Occipital lobe (tissue), 3 donors: ENCODE measurements at places on chromosomes 7 and 10. TPM values are rescaled to one million over a fixed set of nuclear protein-coding genes. Genes with fewer than 3 reads are reported as not detected.

- DNase-seq: no peak
Measured at GRCh38 chr7:88127637-88128290, 92.1 kb downstream of the SRI start.

Gene POMZP3
- total RNA-seq: 3.3 TPM

Gene CALCR
- total RNA-seq: not detected

- no peak for DNase-seq
Measured at GRCh38 chr10:20809631-20810030, 87.5 kb downstream of the NEBL start.

Gene SLC39A12
- total RNA-seq: 2.2 TPM

DNA sequence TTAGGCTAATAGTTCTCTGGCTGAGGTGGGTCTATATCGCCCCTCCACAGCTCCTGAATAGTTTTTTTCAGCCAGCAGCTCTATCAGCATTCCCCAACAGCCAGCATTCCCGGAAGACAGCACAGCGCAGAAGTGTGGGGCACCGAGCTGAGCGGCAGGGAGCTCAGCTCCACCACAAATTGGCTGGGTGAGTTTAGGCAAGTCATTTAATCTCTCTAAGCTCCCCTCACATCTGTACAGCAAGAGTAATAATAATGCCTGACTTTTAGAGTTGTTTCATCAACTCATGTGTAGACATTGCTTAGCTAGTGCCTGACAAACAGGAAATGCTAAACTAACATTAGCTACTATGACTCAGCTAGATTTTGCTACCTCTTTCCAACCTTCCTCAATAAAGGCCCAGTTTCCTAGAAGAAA lies 247.9 kb upstream of the PTN start:
- no peak for DNase-seq

- DNase-seq: no peak
Measured at GRCh38 chr7:4017081-4017480, 665.0 kb upstream of the FOXK1 start.

GRCh38 chr7:94392393-94392786 lies 2.3 kb upstream of the COL1A2 start:
- DNase-seq: no peak

GRCh38 chr7:51219261-51219988 lies 97.2 kb downstream of the COBL start:
- no peak for DNase-seq

DNA sequence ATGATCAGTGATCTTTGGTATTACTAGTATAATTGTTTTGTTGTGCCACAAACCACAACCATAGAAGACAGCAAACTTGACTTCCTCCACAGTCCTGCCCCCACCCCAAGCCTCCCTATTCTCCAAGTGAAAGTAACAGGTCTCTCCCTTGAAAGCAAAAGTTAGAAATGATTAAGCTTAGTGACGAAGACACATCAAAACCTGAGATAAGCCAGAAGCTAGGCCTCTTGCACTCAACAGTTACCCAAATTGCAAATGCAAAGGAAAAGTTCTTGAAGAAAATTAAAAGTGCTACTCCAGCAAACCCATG lies 7.5 kb downstream of the SAR1A start:
- DNase-seq: no peak

Gene AQP1
- total RNA-seq: 0.31 TPM

Gene PPIA
- total RNA-seq: 882 TPM

- DNase-seq: no peak
Measured at GRCh38 chr10:91589015-91589657, 43.7 kb downstream of the PPP1R3C start.

- no peak for DNase-seq
Measured at GRCh38 chr10:63480237-63480636, 14.5 kb upstream of the JMJD1C start.

DNA sequence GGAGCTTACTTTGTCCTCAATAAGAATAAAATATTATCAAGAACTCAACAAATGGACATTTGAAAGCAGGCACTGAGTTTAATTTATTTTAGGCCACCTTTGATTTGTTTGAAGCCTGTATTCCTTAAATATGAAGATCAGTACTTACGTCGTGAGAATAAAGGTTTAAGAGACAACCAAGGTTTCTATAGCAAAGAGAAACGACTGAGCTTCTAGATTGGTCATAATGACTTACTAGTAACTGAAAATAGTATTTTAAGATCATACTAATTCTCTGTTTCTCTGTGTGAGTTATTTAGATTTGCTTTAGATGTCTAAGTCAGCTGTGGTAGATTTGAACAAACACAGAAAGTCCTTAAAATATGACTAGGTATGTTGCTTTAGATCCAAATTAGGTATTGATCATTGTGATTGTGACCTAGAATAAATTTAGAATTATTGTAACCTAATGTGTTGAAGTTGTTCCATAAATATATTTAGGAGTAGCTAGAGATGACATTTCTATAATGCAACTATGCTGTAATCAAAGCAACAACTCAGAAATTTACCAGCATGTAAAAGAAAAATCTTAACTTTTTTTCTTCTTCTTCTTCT lies 2.4 kb upstream of the GLCCI1 start:
- no peak for DNase-seq

GRCh38 chr7:88200261-88200660 lies 19.6 kb downstream of the SRI start:
- DNase-seq: no peak

DNA sequence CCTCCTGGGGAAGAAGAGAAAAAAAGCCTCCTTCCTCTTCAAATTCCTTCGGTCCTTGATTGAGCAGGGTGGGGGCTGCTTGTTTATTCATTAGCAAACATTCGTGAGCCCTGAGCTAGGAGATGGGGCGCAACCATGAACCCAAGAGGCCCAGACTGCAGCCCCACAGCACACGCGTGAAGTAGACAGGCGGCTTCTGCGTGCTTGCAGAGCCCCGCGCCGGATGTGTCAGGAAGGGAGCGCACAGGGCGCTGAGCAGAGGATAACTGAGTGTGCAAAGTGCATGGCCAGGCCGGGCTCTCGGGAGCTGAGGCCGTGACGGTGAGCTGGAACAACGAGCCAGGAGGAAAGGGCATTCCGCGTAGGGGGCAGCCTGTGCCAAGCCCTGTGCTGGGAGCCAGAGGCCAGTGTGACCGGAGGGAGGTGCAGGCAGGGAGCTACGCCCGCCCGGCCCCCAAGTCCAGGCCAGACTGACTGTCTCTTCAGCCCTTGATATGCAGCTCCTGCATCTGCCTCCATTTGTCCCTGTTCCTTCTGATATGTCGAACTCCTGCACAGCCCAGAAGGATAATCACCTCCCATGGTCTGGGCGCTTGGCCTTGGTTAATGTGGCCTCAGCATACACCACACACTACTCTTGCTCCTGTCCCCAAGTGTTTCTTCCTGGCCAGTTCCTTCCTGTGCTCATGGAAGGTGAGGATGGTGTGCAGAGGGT lies 4.6 kb downstream of the FOXL3 start:
- DNase-seq: no peak

DNA sequence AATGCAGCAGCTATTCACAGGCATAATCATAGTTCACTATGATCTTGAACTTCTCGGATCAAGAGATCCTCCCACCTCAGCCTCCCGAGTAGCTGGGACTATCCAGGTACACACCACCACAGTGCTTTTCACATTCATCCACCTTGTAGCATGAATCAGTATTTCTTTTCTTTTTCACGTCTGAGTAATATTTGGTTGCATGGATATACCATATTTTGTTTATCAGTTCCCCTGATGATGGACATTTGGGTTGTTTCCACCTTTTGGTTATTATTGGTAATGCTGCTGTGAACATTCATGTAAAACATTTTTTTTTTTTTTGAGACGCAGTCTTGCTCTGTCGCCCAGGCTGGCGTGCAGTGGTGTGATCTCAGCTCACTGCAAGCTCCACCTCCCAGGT lies 3.6 kb upstream of the TBC1D12 start:
- no peak for DNase-seq

Gene GTF2I
- total RNA-seq: 229 TPM

DNA sequence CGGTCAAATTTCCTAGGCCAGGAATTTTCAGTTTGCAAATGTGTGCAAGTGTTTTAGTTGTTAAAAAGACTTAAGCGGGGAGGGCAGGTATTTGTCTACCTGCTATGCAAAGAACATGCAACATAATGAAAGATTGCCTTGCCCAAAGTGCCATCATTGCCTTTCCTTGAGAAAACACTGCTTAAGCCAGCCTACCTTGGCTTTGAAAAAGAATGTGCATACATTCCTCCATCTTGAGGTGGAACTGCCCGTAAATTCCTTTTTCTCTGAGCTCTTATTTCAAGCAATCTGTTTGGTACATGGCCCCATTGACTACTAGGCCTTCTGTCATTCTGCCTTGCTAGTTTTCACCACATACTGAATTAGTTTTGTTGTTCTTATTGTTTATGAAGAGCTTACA lies 29.3 kb downstream of the BZW2 start:
- no peak for DNase-seq

Gene SPDYE6
- 0.16 TPM for total RNA-seq

DNA sequence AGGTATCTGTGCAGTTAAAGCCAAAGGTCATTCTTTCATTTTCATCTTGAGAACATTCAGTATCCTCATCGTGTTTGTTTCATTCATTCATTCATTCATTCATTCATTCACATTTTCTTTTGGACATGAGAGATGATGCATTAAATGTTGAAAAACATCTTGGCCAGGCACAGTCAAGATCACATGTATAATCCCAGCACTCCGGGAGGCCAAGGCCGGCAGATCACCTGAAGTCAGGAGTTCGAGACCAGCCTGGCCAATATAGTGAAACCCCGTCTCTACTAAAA lies 34.3 kb downstream of the APBB1IP start:
- no peak for DNase-seq

- no peak for DNase-seq
Measured at GRCh38 chr10:114526126-114526503, 121.8 kb upstream of the AFAP1L2 start.

GRCh38 chr7:44083796-44084195 lies 1.5 kb upstream of the POLM start:
- DNase-seq: no peak

Gene ATOH7
- total RNA-seq: 1.4 TPM

Gene MACROH2A2
- 23.6 TPM for total RNA-seq

- DNase-seq: no peak
Measured at GRCh38 chr10:43854007-43854406, 205.3 kb upstream of the ZNF32 start.

DNA sequence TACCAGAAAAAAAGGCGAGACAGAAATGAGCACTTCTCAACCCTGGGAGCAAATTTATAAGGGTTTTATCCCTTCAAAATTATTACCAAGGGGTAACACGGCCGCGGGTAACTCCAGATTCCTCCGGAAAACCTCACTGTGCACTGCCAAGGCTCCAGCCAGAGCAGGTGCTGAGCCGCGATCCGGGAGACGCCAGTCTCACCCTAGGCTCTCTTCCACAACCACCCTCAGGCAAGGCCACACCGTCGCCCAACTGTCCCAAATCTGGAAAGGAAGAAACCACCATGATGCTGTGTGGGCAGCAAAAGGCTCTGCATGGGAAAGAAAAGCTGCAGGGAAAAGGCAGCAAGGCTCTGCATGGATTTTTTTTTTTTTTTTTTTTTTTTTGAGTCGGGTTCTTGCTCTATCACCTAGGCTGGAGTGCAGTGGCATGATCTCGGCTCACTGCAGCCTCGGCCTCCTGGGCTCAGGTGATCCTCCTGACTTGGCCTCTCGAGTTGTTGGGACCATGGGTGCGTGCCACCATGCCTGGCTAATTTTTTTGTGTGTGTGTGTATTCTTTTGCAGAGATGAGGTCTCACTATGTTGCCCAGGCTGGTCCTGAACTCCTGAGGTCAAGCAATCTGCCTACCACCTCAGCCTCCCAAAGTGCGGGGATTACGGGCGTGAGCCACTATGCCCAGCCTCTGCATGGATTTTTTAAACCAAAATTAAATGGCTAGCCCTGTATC lies 39.0 kb downstream of the MAD1L1 start:
- DNase-seq: no peak
